ENCODE measurements at places on chromosomes 6 and 20.
A peak's percentile ranks its signal among the peaks of the same experiment; 100 is the strongest.

DNA sequence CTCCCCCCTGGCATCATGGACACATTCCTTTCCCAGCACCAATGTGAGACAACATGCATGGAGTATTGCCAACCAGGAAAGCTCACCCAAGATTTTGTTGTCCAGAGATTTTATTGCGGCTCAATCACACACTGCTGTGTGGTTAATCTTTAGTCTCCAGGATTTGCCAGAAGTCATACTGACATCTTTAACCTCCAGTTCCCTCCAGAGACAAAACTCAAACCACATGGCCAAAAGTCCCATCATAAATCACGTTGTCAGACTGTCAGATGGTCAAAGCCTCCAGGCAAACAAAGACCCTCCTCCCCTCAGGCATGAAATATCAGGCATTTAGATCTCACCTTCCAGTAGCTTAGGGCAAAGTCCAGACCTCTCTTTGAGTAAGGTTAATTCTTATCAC lies 97.3 kb upstream of the OPRM1 start:
- DNase-seq, result peak; percentile 26

GRCh38 chr6:73801652-73802268 lies 105.8 kb downstream of the CD109 start:
- DNase-seq, result no peak

DNA sequence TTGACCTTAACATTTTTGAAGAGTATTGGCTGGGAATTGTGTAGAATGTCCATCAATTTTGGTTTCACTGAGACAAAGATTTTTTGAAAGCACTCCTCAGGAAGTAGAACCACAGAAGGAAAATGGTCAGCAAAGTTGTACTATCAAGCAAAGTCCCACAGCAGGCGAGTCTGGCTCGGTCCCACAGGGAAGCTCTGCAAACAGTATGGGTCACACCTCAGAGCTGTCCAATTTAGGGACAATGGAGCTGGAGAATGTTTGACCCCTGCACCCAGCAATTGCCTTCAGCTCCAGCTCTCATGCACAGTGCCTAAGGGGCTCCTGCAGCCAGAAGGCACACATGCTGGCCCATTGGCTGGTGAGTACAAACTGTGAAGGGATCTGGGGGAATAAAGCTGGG lies 147.0 kb downstream of the MAFB start:
- DNase-seq, result no peak

- DNase-seq, result peak; percentile 93
Observed at GRCh38 chr6:111938710-111939109, 65.5 kb upstream of the FYN start.

DNA sequence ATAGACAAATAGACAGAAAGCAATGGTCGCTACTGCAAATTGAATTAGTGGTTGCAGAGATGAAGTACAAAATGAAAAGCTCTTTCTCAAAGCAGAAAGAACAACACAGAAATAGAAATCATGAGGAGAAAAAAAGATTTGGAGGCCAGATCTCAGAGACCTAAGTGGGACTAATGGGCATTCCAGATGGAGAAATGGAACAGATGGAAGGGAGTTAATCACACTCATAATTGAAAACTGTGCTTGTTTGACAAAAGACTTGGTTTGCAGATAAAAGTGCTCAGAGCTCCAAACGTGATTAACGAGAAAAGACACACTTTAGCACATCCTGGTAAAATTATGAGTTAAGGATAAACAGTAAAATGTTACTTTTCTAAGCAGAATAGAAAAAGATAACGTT lies 58.1 kb upstream of the SNRPB2 start:
- peak; percentile 62 for DNase-seq

GRCh38 chr6:75761489-75761888 lies 12.4 kb downstream of the MYO6 start:
- DNase-seq, result peak; percentile 49

DNA sequence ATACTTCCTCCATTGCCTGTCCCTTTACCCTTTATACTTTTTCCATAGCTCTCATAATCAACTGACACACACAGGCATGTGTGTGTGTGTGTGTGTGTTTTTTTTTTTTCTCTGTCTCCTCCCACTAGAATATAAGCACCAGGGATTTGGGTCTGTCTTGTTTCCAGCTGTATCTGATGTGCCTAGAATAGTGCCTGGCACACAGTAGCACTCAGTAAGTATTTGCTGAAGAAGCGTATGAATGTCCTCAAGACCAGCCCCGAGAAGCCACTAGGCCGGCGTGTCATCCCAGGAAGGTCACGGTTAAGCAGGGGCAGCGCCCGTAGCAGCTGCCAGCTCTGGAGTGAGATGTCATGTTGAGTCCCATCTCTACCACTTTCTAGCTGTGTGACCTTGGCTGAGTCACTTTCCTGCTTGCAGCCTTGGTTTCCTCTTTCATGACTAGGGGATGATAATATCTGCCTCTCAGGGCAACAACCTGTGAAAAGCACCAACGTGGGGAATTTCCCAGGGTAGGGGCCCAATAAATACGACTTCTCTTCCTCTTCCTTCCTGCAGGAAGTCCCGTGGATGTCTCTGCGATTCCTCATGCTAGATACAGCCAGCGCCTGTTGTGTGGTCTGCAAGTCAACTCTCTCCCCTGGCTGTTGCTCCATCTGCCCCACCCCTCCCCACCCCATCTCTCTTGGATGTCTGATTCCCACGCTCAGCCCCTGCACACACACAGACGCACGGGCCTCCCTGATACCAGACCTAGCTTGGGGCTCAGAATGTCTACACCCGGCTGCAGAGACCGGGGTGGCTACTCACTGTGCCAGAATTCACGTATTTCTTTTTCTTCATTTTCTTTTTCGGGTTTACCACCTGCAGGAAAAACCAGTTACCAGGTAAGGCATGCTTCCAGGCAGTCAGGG lies 58.1 kb downstream of the RAB44 start:
- no peak for DNase-seq

GRCh38 chr6:37540029-37540352 lies 40.3 kb upstream of the CCDC167 start:
- DNase-seq, result no peak

DNA sequence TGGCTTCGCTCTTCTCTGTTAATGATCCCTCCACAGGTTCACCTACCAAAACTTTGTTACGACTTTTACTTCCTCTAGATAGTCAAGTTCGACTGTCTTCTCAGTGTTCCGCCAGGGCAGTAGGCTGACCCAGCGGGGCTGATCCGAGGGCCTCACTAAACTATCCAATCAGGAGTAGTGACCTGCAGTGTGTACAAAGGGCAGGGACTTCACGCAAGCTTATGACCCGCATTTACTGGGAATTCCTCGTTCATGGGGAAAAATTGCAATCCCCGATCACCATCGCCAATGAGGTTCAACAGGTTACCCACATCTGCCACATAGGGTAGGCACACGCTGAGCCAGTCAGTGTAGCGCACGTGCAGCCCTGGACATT lies 771.4 kb upstream of the DEFB115 start:
- DNase-seq, result no peak

- DNase-seq, result peak; percentile 66
Observed at GRCh38 chr6:27176523-27177484, 70.7 kb upstream of the PRSS16 start.

DNA sequence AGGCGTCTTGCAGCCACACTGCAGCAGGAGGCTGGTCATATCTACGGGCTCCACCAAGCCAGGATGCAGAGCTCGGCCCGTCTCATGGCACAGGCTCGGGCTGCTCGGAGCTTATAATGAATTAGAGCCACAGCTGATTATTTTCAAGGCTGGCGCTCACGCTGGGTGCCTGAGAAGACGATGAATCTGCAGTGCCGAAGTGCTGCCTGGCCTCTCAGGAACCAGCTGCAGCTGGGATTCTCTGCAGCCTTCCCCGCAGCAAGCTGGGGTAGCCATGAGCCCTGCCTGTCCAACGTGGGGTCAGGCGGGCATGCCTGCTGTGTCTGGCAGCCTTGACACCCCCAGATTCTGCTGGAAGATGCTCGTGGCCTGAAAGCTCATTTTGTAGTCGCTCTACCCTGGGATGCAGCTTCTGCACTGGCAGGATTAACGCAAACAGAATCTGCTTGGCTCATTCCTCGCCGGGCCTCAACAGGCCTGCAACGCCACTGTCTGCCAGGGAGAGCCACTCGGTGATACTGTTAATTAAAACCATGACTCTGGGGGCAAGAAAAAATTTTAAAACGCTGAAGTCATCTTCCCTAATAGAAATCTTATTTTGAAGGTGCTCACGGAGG lies 104.3 kb downstream of the CDH26 start:
- DNase-seq, result no peak

GRCh38 chr20:57696401-57696961 lies 13.3 kb downstream of the PMEPA1 start:
- peak; percentile 18 for DNase-seq

- DNase-seq, result peak; percentile 100
Observed at GRCh38 chr6:89375427-89376267, 23.1 kb upstream of the UBE2J1 start.
